ENCODE measurements at places on chromosomes 7 and 10.

DNA sequence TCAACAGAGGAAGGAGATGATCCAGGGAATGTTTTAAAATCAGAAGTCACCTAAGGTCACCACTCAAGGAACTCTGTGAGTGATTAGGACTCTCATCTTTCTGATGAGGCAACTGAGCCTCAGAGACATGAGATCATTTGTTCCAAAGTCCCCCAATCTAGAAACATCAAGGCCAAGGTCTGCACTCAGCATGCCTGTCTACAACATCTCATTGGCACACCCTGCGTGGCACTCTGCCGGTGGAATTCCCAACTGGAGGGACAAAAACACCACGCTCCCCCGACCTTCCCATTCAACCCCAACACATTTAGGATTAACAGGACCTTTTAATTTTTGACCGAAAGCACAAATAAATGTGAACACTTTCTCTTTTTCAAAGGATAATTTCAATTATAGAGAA lies 31.4 kb downstream of the CPXM2 start:
- no peak for DNase-seq

DNA sequence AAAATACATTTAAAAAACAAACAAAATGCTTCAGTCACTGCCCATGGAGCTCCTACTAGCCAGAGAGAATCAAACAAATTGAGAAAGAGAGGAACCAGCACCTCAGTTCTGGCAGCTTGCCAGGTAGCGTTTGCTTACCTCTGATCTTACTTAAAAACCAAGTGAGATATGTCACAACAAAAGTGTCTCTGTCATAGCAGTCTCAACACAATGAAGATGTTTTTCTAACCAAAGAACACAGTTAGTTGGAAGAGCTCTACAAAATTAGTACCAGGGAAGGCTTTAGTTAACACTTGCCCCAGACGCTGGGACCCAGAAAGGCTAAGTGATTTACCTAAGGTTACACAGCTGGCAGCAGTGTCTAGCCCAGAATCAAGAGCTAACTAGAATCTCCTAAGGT lies 3.4 kb downstream of the DOCK4 start:
- peak; percentile 75 for DNase-seq

DNA sequence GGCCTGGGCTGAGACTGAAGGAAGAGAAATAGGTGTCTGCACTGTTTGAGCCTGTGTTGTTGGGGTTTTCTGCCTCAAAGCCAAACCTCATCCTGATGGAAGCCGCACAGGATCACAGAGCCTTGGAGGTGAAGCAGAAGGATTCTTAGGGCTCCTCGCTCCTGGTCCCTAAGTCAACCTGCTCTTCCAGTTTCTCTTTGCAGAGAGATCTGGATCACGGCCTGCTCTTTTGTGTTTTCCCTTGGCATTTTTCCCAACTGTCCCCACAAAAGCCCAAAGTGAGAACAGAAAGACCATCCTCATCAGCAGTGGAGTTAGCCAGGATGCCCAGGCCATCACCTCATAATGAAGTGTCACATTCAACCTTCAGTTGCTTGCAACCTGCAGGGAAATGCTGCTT lies 20.3 kb upstream of the PPIA start:
- no peak for DNase-seq

GRCh38 chr7:30464231-30464671 lies 14.3 kb downstream of the NOD1 start:
- DNase-seq = no peak

- no peak for DNase-seq
These were observed 35.9 kb upstream of the SKAP2 start for GRCh38 chr7:26900251-26900650.

- DNase-seq = peak; percentile 87
These were observed 1.3 kb downstream of the PDZD8 start for GRCh38 chr10:117373823-117374505.
